ENCODE measurements at places on chromosomes 3 and 15.

DNA sequence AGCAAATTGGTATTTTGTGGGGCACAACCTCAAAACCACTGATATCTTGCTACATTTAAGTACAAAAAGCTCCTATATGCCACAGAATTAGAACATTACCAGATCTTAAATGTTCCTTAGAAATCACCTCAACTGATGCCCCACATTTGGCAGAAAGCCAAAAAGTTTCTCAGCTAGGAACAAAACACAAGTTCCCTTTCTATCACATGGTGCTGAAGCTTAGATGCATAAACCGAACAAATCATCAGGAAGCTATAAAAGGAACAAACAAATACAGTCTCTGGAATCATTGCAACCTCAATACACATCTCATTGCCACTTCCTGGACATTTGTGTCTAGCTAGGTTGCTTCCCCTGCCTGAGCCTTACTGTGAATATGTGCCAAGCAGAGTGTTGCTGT, 492.6 kb downstream of the LPP start:
- DNase-seq, result peak; percentile 7

GRCh38 chr3:41477399-41478014, 278.2 kb downstream of the CTNNB1 start:
- DNase-seq, result no peak

DNA sequence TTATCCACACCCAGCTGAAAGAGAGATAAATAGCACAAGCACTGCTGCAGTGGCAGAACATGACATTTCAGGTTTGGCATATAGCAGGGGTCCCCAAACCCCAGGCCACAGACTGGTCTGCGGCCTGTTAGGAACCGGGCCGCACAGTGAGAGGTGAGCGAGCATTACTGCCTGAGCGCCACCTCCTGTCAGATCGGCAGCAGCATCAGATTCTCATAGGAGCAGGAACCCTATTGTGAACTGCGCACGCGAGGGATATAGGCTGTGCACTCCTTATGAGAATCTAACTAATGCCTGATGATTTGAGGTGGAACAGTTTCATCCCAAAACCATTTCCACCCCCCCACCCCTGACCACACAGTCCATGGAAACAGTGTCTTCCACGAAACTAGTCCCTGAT, 54.6 kb downstream of the CCR4 start:
- no peak for DNase-seq

GRCh38 chr15:75307778-75308390, 25.2 kb downstream of the GOLGA6D start:
- peak; percentile 89 for DNase-seq

- DNase-seq, result peak; percentile 51
These were observed 795 bp downstream of the MCM2 start for GRCh38 chr3:127598841-127599570.

DNA sequence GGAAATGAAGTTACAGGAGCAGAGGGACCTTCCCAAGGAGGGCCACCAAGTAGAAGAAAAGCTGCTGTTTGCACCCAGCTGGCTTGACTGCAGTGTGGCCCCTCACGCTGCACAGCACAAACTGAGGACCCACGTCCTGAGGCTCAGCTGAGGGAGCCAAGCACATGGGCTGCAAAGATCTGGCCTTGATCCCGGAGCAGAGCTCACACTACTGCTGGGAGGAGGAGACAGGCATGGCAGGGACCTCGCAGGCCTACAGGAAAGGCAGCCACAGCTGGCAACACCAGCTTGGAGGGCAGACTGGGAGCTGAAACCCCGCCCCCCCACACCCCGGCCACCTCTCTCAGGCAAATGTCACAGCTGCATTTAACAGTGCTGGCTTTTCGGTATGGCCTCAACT, 39.7 kb downstream of the KLHL25 start:
- no peak for DNase-seq

DNA sequence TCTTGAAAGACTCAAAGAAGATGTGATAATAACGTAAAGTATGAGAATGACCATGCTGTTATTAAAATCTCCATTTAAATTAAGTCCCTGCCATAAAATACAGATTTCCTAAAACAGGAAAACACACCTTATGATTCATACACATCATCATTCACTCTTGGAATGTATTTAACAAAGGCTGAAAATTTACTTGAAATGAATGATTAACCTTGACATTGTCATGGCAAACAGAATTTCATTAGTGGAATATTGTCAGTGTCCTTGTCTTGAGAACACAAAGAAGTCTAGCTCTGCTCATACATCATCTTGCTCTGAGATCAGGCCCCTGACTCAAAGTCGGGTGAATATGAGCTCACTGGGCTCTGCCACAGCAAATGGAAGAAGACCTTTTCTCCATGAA, 313.9 kb downstream of the FGF12 start:
- no peak for DNase-seq

DNA sequence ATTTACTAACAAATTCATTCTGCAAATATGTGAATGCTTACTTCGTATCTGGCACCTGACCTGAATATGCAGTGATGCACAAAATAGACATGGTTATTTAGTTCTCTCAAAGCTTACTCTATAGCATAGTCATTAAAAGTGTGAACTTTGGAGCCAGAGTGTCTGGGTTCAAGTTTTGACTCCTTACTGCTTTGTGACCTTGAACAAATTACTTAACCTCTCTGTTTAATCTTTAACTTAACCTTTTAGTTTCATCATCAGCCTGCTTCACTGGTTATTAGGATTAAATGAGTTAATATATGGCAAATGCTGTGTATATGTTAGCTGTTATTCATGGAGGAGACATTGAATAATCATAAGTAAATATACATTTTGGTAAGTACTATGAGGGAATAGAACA, 12.1 kb upstream of the MGA start:
- no peak for DNase-seq

GRCh38 chr3:170695486-170696064, 109.7 kb upstream of the SLC7A14 start:
- DNase-seq, result no peak

All from HT-29 (cell line).